Articular chondrocyte of knee joint (primary cell): ENCODE measurements at places on chromosomes 3 and 15. TPM values are rescaled to one million over a fixed set of nuclear protein-coding genes. Genes with fewer than 3 reads are reported as not detected.

The THRB gene
- 1.6 and 2.1 TPM in 2 replicates for total RNA-seq

The GPR176 gene
- 140 and 142 TPM in 2 replicates for total RNA-seq

The IL20RB gene
- total RNA-seq, result 0.65 and 0.91 TPM in 2 replicates

The SCAANT1 gene
- total RNA-seq, result not detected in 2 replicates

The ATXN7 gene
- 24.8 and 25.6 TPM in 2 replicates for total RNA-seq

The RASGRP1 gene
- under 0.01 and 0.11 TPM in 2 replicates for total RNA-seq

The BHLHE40 gene
- 76.0 and 76.5 TPM in 2 replicates for total RNA-seq

The CCNL1 gene
- total RNA-seq, result 156 and 467 TPM in 2 replicates

The CHRM5 gene
- total RNA-seq, result not detected in 2 replicates

The ROBO2 gene
- total RNA-seq, result under 0.01 and 1.1 TPM in 2 replicates

The DAZL gene
- total RNA-seq, result 0.22 TPM in 1 of 2 replicates, not detected in the other

The CFAP161 gene
- 0.26 and 0.54 TPM in 2 replicates for total RNA-seq

The NOX5 gene
- 0.22 and 0.26 TPM in 2 replicates for total RNA-seq

The PRICKLE2 gene
- 29.8 and 42.0 TPM in 2 replicates for total RNA-seq

The ZPLD1 gene
- 0.22 and 0.26 TPM in 2 replicates for total RNA-seq

The MAGI1 gene
- 21.3 and 27.0 TPM in 2 replicates for total RNA-seq
